Fibroblast of skin of abdomen (primary cell): ENCODE measurements at places on chromosomes 2 and 18.
A peak's percentile ranks its signal among the peaks of the same experiment; 100 is the strongest.

GRCh38 chr2:197152451-197153228 lies 157.9 kb downstream of the ANKRD44 start:
- peak; percentile 54 for DNase-seq

DNA sequence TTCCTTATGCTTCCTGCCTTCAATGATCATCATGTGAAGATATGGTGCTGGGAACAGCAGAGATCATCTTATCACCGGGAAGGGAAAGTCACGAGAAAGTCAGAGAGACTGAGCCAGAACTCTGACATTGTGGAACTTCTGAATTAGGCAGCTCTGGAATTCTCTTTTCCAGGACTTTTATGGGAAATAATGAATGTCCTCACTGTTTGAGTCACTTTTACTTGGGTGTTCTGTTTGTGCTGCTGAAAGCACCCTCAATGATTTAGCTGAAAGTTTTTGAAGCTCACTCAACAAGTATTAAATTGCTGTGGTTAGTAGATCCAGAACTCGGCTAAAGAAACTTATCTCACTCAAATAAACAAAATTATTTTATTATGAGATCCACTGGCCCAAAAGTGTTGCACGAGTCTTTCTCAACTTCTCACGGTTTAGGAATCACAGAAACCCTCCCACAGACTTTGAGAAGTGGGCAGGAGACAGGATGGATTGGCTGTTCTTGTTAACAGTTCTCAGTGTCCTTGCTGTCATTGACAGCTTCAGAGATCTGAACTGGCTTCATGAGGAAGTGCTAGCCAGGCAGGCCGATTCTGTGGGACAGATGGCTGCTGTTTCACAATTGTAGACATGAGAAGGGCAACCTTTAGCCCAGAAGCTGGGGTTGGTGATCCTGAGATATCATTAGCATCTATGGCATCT lies 26.4 kb upstream of the ATRAID start:
- peak; percentile 67 for DNase-seq

- DNase-seq: no peak
These were observed 1108.1 kb downstream of the TSN start for GRCh38 chr2:122863532-122863931.

DNA sequence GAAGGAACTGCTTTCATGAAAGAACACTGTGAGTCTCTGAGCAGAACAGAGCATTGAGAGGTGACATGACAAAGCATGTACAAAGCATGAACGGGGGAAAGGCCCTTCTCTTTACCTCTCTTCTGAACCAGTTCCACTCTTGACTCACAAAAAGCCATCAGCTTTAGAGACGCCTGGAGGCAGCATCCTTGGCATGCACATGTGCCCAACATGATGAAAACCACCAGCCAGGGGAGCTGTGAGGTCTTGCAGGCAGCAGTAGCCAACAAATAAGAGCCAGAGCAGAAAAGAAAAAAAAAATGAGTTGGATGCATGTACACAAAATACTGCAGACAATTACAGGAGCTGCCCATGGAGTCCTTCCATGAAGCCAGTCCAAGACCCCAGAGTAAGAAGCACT lies 95.5 kb upstream of the AGAP1 start:
- DNase-seq: no peak

DNA sequence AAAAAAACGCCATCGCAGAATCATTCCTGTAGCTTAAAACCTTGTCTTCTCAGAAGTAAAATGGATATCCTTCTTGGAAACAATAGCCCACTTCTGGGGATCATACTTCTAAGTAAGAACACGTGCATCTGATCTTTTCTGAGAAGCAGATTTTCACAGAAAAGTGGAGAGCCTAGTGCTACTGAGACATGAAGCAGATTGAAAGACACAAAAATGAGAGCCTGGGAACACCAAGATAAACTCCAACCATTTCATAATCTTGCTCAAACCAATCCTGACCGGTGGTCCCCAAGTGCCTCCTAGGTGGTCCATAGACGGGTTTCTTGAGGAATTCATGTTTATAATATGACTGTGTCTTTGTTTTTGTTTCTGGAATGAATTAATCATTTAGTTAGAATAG lies 191.2 kb downstream of the IRS1 start:
- DNase-seq: peak; percentile 51
